LoVo (cell line): ENCODE measurements at places on chromosomes 16 and 17.

DNA sequence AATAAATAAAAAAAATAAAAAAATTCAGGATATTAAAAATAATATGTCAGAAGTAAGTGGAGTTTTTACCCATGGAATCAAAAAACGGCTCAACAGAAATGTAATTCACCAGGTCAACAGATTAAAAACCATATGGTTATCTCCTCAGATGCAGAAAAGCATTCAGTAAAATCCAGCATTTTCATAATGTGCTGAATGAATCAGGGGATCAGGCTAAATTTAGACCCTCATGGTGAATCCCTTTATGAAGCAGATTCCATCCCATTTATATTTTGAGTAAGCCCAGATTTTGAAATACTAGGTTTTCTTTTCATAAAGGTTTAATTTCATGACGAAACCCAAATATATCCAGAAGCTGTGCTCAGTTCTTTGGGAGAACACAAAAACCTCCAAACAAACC is 84.4 kb downstream of the OR1D5 start:
- DNase-seq: no peak

GRCh38 chr17:48543107-48543853 is 1.6 kb downstream of the HOXB2 start:
- DNase-seq: no peak

- peak; percentile 58 for DNase-seq
These were observed 355.3 kb downstream of the TOX3 start for GRCh38 chr16:52191531-52192134.

GRCh38 chr16:1674751-1675664 is 3.1 kb upstream of the JPT2 start:
- DNase-seq: no peak

DNA sequence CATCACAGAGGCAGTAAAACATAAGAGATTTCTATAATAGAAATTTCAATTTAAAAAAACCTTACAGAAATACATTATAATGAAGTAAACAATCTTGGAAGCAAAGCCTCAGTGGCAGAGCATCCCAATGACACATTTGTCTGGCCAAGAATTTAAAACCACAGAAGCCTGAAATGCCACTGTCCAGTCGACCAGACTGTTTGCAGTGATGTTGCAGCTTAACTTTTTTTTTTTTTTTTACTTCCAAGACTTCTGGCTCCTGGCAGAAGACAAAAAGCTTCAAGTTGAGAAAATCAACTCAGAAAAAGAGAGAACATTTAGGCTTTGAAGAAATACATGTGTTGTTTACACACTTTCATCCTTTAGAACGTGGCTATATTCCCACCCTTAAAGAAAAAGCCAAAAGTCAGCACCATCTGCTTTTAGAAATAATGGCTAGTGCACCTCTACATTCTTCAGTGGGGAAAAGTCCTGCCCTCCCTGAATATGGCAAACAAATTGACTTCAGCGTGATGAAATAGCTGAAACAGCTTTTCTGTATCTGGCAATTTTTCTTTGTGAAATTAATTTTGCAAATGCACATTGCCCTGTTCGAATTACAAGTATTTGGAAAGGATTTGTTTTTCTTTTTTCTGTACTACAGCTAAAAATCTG is 205.5 kb upstream of the MON1B start:
- DNase-seq: no peak

GRCh38 chr16:11205754-11206581 is 50.0 kb downstream of the SOCS1 start:
- DNase-seq: no peak

- DNase-seq: peak; percentile 19
These were observed 22.7 kb downstream of the FTO start for GRCh38 chr16:53726625-53727024.

GRCh38 chr17:34633351-34633750 is 54.0 kb downstream of the TMEM132E start:
- DNase-seq: no peak

DNA sequence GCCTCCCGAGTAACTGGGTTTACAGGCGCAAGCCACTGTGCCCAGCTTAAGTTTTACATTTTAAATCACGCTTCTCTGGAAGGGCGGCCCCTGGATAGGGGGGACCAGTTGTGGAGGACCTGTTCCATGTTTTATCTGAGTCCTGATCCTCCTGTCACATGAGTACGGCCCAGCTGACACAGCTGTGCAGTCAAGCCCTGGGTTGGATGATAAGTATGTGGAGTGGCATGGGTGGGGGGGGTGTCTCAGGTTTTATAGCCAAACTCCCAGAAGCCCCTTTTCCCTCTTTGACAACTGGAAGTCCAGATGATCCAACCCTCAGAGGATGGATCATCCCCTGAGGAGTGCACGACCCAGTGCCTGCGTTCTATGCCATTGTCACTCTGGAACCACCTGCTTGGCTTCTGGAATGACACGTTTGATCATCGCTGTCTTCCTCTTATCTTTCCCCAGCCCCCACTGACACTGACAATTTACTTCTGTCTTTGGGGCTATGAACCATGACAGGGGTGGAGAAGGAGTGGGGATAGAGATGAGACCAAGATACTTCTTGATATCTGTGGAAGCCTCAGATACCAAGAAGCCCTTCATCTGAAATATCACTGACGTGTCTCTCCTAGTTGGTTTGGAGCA is 191.2 kb downstream of the MSI2 start:
- no peak for DNase-seq

DNA sequence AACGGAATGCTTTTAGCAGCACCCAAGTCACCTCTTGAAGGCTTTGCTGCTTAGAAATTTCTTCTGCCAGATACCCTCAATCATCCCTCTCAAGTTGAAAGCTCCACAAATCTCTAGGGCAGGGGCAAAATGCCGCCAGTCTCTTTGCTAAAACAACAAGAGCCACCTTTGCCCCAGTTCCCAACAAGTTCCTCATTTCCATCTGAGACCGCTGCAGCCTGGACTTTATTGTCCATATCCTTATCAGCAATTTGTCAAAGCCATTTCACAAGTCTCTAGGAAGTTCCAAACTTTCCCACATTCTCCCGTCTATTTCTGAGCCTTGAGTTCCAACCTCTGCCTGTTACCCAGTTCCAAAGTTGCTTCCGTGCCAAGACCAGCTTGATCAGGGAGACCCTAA is 27.4 kb downstream of the TMC6 start:
- DNase-seq: no peak

- no peak for DNase-seq
These were observed 332.2 kb downstream of the WWOX start for GRCh38 chr16:78431701-78432100.

DNA sequence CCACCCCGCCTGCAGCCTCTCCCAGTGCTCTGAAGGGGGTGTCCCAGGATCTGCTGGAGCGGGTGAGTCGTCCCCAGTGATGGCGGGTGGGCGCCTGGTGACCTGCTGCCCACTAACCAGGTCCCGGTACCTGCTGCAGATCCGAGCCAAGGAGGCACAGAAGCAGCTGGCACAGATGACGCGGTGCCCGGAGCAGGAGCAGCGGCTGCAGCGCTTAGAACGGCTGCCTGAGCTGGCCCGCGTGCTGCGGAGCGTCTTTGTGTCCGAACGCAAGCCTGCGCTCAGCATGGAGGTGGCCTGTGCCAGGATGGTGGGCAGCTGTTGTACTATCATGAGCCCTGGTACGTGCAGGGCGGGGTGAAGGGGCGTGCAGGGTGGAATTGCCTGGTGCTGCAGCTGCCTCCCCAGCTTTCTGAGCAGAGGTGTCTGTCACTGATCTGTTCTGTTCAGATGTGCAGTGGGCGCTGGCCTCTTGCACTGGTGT is 3.6 kb downstream of the CDT1 start:
- no peak for DNase-seq

- DNase-seq: no peak
These were observed at the start of gene MYOCD for GRCh38 chr17:12665263-12666210. MYOCD (plus strand) TSS chr17:12665890; CDS start chr17:12666189, 299 bp downstream.

GRCh38 chr16:10617662-10618420 is 37.4 kb upstream of the EMP2 start:
- DNase-seq: no peak

GRCh38 chr17:17719199-17719940 is 38.1 kb downstream of the RAI1 start:
- no peak for DNase-seq

GRCh38 chr16:88781140-88782077 is 3.6 kb downstream of the PIEZO1 start:
- no peak for DNase-seq

DNA sequence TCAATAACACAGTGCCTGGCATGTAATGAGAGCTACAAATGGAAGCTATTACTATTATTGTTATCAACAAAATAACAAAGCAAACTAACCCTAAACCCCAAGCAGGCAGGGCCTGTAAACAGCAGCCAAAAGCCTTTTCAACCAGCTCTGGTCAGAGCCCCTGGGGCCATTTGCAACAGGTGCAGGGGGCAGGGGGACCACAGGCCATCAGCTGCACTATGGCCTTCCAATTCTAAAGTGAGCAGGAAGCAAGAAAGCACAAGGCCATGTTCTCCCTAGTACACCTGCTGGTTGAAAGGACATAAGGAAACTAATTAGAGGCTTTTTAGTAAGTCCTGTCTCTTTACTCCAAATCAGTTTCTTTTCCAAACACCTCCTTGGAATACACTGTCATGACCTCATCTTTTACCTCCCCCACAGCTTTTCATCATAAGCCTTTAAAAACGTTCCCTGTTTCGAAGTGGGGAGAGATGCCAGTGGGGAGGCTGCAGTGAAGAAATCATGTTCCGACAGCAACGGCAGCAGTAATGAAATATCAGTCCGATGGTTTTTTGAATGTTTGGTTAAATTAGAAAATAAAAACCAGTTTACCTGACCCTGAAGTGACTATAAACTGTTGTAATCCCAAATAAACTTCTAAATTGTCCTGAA is 68.4 kb upstream of the GSG1L start:
- no peak for DNase-seq

GRCh38 chr17:49557312-49558024 is 18.2 kb upstream of the NXPH3 start:
- DNase-seq: peak; percentile 41

DNA sequence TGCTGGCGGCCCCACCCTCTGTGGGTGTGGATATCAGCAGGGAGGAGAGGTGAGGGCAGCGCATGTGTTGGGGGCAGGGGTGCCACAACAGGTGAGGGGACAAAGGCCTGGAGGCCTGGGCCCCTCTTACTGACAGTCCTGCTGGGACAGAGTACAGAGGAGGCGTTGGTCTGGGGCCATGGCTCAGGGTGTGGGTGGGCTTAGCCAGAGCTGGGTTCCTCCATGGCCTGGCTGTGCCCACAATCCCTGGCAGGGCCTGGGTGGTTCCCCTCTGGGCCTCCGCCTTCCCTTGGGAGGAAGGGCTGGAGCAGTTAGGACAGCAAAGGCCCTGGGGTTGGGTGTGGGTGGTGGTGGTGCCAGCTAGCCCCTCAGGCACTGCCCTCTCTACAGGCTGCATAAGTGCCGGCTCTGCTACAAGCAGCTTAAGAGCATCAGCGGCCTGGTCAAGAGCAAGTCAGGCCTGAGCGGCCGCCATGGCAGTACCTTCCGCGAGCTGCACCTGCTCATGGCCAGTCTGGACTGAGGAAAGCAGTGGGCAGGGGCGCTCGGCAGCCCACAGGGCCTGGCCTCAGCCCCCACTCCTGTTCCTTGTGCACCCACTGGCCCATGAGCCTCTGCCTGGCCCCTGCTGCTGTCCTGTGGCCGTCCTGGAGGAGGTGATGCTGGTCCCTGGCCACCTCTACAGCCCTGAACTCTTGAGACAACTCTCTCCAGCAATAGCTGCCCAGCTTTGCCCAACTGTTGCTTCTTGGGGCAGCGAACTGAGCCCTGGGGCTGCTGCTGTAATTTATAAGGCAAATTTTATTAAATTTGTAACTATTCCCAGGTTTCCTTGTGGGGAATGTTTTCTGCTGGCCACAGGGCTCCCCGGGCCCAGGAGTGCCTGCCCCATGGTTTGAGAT is 21.1 kb downstream of the KATNB1 start:
- no peak for DNase-seq

GRCh38 chr16:12543700-12544476 is 259.8 kb downstream of the CPPED1 start:
- no peak for DNase-seq

GRCh38 chr17:4500191-4500571 is 1.5 kb downstream of the SPNS2 start:
- no peak for DNase-seq

GRCh38 chr16:4994719-4995434 is 36.7 kb downstream of the SEC14L5 start:
- no peak for DNase-seq

DNA sequence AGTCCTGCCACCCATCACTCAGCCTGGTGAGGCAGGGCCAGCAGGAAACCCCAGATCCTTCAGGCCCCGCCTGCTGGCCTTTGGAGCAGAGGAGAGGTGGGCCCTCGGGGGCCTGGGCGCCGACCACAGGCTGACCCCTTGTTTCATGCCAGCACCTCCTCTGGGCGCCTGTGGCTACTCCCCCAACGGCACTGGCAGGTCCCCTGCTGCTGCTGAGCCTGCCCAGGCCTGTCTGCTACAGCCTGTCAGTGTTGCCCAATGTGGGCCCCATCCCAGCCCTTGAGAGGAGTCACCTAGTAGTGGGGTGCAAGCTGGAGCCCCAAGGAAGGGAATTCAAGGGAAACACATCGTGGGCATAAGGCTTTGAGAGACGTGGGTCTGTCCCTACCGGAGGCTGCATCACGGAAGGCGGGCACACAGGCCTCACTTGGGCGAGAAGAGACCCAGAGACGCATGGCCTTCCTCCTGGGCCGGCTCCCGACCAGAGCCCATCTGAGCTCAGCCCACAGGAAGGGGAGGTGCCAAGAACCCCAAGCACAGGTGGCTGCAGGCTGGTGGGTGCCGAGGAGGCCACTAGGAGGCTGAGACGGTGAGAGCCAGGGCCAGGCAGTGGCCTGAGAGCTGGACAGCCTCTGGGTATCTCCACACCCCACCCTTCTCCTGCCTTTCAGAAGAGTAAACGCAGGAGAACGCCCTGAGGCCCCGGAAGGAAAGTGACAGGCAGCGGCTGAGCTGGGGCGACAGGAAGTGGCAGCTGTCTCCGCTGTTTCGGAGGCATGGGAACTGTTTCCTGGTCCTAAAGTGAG is 8.0 kb upstream of the FASN start:
- DNase-seq: no peak

DNA sequence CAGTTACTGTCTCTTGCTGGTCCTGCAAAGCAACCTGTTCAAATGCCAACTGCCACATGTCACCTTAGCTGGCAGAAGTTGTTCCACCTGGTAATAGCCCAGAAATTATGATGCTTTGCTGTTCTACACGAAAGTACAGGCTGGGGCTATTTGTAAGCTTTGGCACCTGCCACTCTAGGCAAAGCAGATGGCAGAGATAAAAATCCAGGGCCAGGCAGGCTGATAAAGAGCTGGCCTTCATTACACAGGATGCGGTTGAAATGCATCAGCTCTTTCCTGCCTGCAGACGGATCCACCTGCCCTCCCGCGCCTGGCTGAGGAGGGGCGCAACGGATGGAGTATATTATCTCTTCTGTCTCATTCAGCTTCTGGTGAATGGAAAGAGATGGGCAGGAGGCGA is 29.3 kb upstream of the KDM8 start:
- DNase-seq: no peak

- DNase-seq: no peak
These were observed 46.5 kb downstream of the NT5M start for GRCh38 chr17:17349724-17350106.

- DNase-seq: peak; percentile 92
These were observed 4.3 kb downstream of the MYO1C start for GRCh38 chr17:1487939-1488825.
